ENCODE measurements at places on chromosomes 7 and 10.

DNA sequence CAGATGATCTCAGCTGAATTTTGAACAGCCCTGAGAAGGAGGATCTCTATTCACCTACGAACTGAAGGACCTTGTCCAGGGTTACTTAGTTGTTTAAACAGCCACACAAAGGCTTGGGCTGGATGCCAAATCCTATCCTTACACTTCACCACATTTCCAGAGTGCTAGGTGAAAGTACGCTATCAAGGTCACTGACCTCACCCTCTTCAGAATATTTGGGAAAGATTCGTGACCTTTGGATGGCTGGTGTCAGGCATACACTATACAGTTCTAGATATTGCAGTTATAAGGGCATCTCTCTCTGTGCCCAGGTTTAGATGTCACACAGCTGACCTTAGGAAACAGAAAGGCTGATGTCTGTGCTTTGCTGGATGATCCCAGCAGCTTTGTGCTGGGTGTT, 61.2 kb upstream of the ABLIM1 start:
- DNase-seq, result no peak

DNA sequence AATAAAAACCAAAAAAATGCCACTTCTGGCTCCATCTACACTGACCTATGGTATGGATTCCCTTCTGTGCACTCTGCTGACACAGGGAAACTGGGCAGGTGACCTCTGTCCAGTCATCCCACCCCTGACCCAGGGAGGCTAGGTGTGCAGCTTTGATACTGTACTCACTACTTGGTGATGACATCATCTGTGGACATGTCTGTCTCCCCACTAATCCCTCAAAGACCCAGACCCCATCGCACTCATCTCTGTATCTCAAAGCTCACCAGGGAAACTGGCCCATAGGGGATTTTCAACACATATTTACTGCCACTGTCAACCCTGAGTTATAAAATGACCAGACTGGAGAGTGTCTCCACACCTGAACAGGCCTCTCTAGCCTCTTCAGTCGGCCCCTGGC, 10.6 kb downstream of the SGMS1 start:
- no peak for DNase-seq

GRCh38 chr10:5500162-5500670, 846 bp upstream of the CALML5 start:
- no peak for DNase-seq

DNA sequence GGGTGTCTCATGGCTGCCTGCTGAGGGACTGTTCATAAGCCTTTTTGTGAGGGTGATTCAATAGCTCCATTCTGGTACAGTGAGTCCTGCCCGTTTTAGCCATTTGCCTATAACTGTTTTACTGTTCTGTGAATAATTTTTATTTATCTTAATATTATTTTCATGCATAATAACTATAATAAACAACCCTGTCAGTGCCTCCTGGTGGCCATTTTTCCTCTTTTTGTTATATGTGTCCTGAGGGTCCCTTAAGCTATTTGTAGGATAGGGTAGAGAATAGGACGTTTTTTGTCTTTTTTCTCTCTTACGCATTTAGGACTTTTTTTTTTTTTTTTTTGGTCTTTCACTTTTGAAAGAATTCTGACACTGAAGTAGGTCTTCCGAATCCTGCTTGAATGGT, 2.9 kb downstream of the C1QL3 start:
- DNase-seq, result no peak

GRCh38 chr10:97836446-97836845, 13.2 kb upstream of the GOLGA7B start:
- no peak for DNase-seq

- peak; percentile 73 for DNase-seq
These were observed 21.0 kb upstream of the GNA12 start for GRCh38 chr7:2864999-2865670.

- no peak for DNase-seq
These were observed 197.8 kb upstream of the TMEM72 start for GRCh38 chr10:44713307-44713706.

DNA sequence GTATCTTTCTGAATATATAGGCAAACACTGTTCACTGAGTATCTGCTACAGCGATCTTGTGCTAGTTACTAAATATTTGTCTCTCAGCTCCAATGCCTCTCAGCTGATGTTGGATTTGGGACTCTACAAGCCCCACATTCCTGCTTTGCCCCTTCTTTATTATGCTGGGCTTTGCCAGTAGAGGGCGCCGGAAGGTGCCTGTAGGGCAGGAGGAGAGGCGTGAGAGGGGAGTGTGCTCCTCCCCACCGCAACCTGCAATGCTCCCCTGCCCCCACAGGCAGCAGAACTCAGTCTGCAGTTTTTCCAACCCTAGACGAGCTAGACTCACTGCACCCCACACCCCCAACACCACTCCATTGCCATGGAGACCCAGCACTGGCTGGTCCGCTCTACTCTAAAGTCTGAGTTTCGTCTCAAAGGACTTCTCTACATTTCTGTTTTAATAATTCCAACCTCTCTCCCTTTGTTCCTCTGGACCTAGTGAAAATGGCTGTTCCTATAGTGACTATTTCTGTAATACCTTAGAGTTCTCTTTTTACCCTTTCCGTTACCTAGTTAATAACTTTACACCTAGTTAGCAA, 337.6 kb downstream of the CCSER2 start:
- no peak for DNase-seq

GRCh38 chr7:113774182-113774807, 144.5 kb downstream of the PPP1R3A start:
- DNase-seq, result no peak

DNA sequence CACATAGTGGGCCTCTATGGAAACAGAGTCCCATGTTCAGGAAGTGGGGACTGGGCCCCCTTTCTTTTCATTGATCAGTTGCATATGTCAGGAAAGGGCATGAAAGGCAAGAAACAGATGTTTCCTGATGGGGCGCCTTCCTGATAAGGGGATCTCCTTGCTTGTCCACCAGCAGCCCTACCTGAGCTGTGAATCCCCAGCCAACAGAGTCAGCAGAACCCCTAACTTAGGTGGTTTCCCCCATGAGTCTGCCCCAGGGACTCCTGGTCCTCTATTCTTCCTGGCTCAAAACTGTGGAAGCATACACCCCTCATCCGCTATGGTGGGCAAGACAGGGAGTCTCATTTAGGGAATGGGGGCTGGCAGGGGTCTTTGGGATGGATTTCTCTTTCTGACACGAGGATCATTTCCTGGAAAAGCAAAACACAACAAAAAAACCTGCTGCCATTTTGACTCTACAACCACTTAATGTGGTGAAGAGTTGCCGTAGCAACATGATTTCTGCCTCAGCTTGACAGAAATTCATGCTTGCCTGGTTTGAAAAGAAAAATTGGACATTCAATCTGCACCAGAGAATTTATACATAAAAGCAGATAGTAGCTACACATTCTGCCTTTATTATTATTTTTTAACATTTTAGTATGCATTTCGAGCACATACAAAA, 119.8 kb downstream of the SPAG6 start:
- no peak for DNase-seq

DNA sequence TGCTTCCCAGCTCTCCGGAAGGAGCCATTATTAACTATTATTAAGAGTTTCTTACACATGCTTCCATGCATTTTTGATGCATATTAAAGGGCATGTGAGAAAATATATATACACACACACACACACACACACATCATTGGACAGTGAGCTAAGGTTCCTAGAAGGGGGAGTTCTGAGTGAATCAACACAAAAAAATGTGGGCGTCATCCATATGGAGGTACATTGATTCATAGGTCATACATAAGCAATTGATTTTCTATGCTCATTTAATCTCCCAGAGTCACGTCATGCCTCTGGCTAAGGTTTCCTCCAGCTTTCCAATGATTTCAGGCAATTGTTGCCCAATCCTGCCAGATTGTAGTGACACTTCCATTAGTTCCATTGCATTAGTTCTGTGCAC, 269.4 kb downstream of the DNAJB9 start:
- DNase-seq, result no peak

GRCh38 chr7:12889391-12889790, 202.0 kb downstream of the ARL4A start:
- no peak for DNase-seq

- DNase-seq, result no peak
These were observed 33.4 kb downstream of the CALML5 start for GRCh38 chr10:5465976-5466450.

DNA sequence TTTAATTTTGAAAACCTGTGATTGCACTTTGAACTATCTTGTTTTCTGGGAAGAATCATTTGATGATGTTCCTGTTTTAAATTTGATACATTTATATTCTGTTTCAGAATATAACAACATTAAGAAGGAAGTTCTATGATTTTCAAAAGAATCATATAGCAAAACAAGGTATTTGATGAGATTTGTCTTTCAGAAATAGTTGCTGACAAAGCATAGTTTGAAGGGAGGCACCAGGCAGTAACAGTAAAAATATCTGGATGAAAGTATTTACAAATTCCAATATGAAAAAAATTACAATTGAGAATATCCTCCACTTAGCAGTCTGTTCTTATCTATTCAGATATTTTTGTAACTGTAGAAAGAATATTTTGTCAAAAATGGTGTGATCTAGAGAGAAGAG, 266.1 kb upstream of the CSTF2T start:
- no peak for DNase-seq

Data from stimulated activated CD4-positive, alpha-beta T cell treated with anti-CD3 and anti-CD28 coated beads, Interleukin-1b, Interleukin-23, amount 100 ng/mL, for 4 hours (primary cell).